ENCODE measurements at places on chromosomes 2 and 18.

- no peak for DNase-seq
These were observed 43.9 kb downstream of the SS18 start for GRCh38 chr18:26046419-26047077.

GRCh38 chr2:119718501-119719260 lies 39.7 kb downstream of the TMEM177 start:
- no peak for DNase-seq

DNA sequence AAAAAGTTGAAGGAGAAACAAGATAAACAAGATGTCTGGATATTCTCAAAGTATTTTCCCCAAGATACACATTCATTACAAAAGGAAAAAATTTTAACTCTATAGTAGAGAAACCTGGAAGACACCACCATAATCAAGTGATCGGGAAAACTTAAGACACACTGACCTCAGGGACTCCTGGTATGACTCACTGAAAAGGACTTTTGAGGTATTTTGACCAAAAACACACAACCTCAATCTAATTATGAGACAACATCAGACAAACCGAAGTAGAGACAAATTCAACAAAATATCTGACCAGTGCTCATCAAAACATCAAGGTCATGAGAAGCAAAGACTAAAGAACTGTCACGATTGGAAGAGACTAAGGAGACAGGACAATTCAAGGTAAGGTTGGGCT lies 34.7 kb downstream of the LPIN2 start:
- no peak for DNase-seq

- DNase-seq, result no peak
These were observed 22.1 kb downstream of the KIF1A start for GRCh38 chr2:240797914-240798313.

- DNase-seq, result no peak
These were observed 6.7 kb upstream of the SCN9A start for GRCh38 chr2:166382448-166382847.

DNA sequence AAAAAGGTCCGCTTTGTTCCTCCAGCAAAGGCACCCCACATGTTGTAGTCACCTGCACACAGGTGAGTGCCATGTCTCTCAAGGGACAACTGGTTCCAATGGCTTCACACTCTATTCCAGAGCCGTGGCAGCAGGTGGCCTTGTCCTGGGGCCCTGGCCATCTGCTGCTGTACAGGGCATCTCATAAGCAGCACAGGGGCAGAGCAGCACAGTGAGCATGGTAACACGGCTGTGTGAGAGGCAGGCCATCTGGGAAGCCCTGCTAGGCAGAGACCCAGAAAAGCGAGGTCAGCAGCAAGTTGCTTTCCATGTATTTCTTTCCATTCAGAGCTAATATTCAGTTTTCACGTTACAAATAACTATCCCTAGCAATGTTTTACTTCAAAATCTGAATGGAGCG lies 54.7 kb downstream of the CMPK2 start:
- DNase-seq, result no peak

DNA sequence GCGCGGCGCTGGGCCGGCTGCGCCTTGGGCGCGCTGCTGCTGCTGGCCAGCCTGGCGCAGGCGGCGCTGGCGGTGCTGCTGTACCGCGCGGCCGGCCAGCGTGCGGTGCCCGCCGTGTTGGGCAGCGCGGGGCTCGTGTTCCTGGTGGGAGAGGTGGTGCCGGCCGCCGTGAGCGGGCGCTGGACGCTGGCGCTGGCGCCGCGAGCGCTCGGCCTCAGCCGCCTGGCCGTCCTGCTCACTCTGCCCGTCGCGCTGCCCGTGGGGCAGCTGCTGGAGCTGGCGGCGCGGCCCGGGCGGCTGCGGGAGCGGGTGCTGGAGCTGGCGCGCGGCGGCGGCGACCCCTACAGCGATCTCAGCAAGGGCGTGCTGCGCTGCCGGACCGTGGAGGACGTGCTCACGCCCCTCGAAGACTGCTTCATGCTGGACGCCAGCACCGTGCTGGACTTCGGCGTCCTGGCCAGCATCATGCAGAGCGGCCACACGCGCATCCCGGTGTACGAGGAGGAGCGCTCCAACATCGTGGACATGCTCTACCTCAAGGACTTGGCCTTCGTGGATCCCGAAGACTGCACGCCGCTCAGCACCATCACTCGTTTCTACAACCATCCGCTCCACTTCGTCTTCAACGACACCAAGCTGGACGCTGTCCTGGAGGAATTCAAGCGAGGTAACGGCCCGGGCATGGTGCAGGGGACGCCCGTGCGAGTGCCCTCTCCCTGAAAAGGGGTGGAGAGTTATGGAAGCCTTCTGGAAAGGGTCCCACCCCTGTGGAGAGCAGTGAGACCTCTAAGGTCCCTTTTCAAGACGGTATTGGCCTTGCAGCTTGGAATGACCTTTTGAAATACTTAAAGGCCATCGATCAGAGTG lies 1.0 kb downstream of the CNNM3 start:
- DNase-seq, result no peak

GRCh38 chr2:222305516-222306392 lies 7.0 kb upstream of the PAX3 start:
- DNase-seq, result no peak

DNA sequence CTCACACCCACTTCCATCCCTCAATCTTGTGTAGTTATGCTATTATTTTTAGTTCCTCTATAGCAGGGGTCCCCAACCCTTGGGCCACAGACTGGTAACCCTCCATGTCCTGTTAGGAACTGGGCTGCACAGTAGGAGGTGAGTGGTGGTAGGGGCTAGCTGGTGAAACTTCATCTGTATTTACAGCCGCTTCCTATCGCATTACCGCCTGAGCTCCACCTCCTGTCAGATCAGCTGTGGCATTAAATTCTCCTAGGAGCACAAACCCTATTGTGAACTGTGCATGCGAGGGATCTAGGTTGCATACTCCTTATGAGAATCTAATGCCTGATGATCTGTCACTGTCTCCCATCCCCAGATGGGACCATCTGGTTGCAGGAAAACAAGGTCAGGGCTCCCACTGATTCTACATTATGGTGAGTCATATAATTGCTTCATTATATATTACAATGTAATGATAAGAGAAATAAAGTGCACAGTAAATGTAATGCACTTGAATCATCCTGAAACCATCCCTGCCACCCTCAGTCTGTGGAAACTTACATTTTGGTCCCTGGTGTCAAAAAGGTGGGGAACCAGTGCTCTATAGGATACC lies 1.6 kb upstream of the RAB11FIP5 start:
- no peak for DNase-seq

- no peak for DNase-seq
These were observed 99.0 kb upstream of the ID2 start for GRCh38 chr2:8582651-8583399.

DNA sequence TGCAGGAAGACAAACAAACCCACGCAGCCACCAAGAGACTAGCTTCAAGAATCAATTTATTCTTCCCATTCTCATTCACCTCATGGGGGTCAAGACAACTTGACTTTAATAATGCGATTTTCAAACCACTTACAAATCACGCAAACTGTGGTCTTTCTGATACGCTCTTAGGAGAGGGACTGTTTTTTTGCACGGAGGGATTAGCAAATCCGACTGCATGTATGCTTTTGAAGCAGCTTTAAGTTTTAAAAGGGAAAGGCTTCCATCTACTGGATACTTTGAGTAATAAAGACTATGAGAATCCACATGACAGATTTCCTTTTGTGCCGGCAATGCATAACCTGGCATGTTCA lies 322.9 kb upstream of the KCNJ3 start:
- no peak for DNase-seq

DNA sequence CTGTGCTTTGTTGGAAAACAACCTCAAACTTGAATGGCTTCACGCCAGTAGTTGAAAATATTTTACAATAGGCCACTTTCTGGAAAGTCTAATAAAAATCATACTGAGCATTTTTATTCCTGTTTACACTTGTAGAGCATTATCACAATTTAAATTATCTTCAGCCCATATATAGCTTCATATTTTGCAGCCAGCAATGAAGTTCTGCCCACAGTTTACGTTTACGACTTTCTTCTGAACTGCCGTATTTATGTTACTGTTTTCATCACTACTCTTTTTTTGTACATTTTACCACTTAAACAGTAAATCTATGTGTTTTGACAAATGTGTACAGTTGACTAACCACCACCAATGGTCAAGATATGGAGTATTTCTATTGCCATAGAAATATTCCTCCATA lies 86.2 kb downstream of the COPS8 start:
- no peak for DNase-seq

DNA sequence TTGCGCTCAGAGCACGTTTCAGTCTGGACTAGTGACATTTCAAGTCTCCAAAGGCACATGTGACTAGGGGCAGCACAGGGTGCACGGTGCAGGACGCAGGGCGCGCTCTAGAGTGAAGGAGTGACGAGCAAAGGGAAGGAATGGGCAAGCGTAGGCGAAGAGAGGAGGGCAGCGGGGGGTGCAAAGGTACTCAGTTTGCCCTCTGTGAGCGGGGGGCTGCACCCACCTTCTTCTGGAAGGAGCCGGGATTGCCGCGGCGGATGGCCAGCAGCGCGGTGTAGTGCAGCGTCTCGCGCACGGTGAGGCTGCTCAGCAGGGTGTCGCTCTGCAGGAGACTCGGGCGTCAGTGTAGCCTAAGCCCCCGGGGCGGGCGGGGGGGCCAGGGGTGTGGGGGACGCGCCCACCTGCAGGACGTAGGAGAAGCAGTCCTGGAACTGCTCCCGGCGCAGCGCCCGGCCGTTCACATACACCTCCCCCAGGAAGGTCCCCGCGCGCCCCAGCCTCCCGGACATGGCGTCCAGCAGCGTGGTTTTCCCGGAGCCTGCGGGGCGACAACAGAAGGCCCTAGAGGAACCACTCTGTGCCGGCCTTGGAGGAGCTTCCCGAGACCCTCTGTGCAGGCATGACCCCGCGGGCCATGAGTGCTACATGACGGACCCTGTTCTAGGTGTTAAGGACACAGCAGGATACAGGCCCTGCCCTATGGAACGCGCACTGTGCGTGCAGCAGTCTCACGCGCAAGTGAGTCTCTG lies 6.9 kb downstream of the ABCG5 start:
- DNase-seq, result no peak

DNA sequence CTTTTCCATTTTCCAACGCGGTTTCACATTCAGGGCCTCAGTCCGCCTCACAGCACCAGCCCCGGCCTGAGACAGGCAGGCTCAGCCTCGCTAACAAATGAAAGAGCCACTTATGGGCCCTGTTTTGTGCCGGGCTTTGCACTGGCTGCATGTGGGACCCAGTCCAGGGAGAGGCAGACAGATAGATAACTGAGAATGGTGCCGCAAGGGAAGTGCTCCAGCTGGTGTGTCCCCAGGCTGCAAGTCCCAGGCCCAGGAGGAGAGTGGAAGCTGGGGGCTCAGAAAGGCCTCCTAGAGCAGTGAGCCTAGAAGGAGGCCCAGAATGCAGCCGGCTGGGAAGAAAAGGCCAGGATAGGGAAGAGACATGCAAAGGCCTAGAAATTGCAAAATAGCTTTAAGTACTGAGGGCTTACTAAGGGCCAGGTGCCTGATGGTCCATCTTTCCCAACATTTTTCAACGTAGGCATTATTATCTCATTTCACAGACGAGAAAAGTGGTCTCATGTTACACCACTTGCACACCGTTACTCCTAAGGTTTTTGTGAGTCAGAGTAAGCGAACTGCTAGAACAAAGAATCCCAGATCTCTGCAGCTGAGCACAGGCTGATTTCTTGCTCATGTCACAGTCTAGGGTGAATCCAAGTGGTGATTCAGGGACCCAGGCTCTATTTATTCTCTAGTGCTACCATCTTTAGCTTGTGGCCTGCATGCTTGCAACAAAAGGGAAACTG lies 26.0 kb downstream of the ADRA2B start:
- no peak for DNase-seq

DNA sequence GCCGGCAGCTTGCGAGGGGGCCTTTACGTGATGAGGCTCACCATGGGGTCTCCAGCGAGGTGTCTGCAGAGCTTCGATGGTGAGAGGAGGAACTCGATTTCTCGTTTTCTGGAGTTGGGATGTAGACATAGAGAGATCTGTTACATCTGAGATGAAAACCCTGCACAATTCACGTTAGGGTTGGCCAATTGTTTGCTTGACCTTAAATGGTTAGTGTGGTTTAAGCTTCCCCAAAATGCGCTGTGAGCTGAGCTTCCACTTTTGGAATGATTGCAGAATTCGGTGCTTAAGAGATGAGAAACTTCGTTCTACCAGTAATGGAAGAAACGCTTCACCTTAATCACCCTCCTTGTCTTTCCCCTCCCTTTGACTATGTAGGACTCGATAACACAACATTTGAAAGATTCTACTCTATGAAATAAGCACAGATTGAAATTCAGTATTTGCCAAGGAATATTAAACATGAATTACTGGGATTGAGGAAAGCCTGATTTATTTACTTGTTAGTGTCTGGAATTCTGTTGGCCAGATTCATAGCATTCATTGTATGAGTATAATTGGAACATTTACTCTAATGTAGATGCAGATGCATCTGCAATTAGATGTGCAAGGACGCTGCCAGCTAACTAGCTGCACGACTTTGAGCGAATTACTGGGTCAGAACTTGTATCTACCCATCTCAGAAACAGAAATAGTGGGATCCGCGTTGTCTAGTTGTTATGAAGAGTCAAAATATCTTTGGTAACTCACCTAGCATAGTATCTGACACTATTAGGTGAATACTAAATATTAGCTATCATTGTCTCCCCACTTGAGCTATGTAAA lies 1.6 kb upstream of the KLF7 start:
- DNase-seq, result peak; percentile 31

GRCh38 chr18:40013001-40013609 lies 1941.9 kb upstream of the PIK3C3 start:
- DNase-seq, result no peak

- DNase-seq, result no peak
These were observed 83.5 kb upstream of the SERPINE2 start for GRCh38 chr2:224122542-224122941.

GRCh38 chr2:204611017-204611631 lies 65.8 kb downstream of the PARD3B start:
- no peak for DNase-seq

- no peak for DNase-seq
These were observed 158.3 kb downstream of the MTX2 start for GRCh38 chr2:176427549-176427948.

DNA sequence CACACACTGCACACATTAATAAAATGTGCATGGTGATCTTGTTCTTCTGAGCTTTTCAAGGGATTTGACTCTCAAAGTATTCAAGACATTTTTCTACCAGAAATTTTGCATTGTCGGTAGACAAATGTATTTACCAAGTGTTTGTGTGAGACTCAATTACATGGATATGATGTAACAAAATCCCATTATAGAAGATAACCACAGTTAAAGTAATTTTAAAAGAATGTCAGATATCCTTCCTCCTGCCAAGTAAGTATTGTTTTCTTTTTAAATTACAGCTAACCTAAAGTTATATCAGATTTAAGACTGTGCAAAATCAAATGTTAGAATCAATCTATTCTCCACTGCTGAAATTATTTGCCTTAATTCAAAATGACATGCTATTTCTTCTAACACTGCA lies 1344.5 kb upstream of the CHAC2 start:
- no peak for DNase-seq

- DNase-seq, result no peak
These were observed 38.1 kb upstream of the OTX1 start for GRCh38 chr2:63012541-63012940.

DNA sequence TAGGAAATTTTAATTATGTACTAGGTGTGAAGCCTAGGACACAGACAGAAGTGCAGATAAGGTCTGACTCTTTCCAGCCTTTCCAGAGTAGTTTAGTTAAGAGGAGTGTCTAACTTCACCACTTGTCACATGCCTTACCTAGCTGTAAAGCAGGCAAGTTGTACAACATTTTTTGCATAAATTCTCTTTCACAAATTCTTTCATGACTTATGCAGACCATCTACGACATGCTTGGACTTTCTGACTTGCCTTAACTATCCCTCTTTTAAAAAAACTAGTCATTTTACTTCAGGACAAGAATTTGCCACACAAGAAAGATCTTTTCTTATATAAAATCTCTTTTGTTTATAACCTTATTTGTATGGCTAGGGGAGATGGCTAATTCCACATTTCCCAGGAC lies 1273.6 kb upstream of the SLC39A10 start:
- DNase-seq, result no peak

All from GM20000 (cell line).